ENCODE measurements at places on chromosomes 1 and 21.

- no peak for DNase-seq
Observed at GRCh38 chr1:18041685-18042355, 65.8 kb upstream of the IGSF21 start.

- DNase-seq: no peak
Observed at GRCh38 chr1:41656825-41657500, 172.5 kb upstream of the EDN2 start.

- no peak for DNase-seq
Observed at GRCh38 chr1:235336903-235337302, 8.5 kb downstream of the GGPS1 start.

GRCh38 chr1:44406737-44407429 is 1.8 kb downstream of the RNF220 start:
- DNase-seq: no peak

- DNase-seq: no peak
Observed at GRCh38 chr1:180539136-180539535, 19.6 kb upstream of the OVAAL start.

GRCh38 chr1:3771108-3772026 is 1.2 kb upstream of the SMIM1 start:
- DNase-seq: no peak

DNA sequence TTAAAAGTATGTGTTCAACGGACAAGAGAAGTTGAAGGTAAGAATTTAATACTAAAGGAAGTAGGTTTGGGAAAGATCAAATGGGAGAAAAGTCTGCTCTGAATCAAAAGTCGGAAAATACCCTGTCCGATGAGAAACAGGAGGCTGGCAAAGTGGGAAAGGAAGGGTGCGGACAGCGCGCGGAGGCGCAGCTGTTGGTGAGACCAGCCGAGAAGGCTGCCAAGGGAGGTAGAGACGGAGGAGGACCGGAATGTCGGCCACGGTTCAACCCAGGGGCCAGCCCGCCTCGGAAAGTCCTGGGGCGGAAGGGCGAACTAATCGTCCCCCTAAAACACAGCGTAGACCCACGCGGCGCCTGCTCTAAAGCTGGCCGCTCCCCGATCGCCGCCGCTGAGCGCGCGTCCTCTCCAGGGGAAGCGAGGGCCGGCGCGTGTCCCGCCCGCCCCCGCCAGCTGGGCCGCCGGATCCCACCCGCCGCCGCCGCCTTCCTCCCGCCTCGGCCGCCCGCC is 639 bp upstream of the SPATA1 start:
- no peak for DNase-seq

GRCh38 chr1:227411066-227411465 is 92.8 kb upstream of the CDC42BPA start:
- DNase-seq: no peak

DNA sequence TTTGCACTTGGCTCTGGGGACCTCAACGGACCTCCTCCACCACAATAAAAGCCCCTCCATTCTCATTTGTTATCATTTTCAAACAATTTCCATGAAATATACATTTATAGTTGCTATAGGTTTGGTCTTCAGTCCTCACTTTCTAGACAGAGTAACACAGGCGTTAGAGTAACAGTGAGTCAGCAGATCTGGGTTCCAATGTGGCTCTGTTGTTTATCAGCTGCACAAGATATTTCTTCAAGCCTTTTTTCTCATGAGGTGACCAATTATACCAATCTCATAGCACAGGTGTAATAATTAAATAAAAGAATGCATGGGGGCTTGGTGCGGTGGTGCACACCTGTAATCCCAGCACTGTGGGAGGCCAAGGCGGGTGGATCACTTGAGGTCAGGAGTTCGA is 32.8 kb upstream of the PSMB2 start:
- no peak for DNase-seq

DNA sequence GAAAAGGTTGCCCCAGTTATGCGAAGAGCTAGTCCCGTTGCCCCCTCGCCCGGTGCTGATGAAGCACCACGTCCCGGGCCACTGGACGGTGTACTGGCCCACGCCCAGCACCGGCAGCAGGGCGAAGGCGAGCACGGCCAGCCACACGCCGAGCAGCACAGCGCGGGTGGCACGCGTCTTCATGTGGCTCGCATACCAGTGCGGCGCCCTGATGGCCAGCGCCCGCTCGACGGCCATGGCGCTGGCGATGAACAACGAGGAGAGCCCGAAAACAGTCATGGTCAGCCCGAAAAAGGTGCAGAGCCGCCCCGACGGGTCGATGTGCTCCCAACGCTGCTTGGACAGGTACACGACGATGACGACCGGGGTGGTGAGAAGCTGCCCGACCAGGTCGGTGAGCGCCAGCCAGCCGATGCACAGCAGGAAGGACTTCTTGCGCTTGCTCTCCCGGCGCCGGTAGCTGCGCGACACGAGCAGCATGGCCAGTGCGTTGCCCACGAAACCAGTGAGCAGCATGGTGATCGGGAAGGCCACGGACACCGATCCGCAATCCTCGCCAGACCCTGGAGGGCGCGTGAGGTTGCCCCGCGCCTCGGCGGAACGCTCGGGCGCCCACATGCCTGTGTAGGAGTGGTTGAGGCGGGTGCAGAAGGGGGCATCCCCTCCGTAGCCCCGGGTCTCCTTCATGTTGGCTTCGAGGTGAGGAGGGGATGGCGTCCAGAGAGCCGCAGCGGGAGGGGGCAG is 553 bp downstream of the PTGER3 start:
- DNase-seq: no peak

GRCh38 chr1:41811051-41811795 is 107.5 kb downstream of the HIVEP3 start:
- no peak for DNase-seq

- DNase-seq: peak; percentile 61
Observed at GRCh38 chr1:119743776-119744597, 24.7 kb downstream of the HMGCS2 start.

- no peak for DNase-seq
Observed at GRCh38 chr1:203569490-203570318, 56.9 kb upstream of the ATP2B4 start.

GRCh38 chr1:174892016-174892415 is 107.7 kb upstream of the CACYBP start:
- DNase-seq: no peak

- no peak for DNase-seq
Observed at GRCh38 chr1:29856340-29857114, 620.2 kb downstream of the PTPRU start.

DNA sequence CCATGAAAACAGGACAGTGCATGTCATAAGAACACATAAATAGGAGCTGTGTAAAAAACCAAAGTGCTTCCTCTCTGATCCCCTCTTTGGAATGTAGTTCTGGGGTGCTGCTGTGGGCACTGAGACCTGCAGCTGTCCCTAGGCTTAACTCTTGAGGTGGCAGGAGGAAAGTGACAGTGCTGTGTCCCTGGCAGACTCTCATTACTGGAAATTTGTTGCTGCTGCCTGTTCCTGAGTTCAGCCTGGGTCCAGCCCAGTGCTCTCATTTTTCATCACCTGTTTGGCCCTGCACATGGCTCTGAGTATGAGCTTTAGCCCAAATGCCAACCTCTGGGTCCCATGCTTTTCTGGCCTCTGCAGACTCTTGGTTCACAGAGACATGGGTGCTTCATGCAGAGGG is 329.3 kb downstream of the DSCAM start:
- DNase-seq: no peak

DNA sequence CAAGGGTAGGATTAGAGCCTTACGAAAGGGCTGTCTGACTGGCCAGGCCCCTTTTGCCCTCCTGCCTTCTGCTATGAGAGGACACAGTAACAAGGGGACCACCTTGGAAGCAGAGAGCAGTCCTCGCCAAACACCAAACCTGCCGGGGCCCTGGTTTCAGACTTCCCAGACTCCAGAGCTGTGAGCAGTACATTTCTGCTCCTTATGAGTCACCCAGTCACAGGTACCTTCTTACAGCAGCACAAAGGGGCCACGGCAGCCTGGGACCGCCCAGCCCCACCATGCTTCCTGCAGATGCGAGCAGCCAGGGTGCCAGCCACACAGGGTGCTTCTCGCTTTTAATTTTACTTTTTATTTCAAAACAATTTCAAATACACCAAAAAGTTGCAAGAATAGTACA is 17.2 kb upstream of the POFUT2 start:
- DNase-seq: no peak

- DNase-seq: no peak
Observed at GRCh38 chr1:207984831-207985572, 74.1 kb upstream of the CD34 start.

DNA sequence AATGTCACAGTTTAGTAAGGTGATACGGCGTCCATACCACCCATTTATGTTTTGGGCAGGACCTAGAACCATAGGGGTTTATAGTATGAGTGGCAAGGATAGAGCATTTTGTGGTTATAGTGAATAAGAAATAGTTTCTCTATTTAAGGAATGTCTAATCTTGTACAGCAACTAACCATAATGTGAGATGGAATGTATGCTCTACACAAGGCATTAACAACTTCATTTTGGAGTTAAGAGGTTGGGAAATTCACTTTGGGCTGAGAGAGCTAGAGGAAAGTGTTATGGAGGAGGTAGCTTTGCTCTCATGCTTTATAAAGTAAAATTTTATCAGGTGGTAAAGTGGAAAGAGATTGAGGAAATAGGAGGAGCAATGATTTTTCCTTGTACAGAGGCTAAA is 3.0 kb upstream of the MCL1 start:
- no peak for DNase-seq

DNA sequence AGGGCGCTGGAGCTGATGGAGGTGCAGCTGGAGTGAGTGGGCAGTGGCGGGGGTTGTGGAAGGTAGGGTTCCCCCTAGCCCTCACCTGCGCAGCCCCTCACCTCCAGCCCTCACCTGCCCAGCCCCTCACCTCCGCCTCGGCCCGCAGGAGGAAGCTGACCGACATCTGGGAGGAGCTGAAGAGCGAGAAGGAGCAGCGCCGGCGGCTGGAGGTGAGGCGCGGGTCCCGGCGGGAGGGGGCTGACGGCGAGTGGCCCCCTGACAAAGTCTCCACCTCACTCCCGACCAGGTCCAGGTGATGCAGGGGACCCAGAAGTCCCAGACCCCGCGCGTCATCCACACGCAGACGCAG is 2.7 kb downstream of the EVA1B start:
- no peak for DNase-seq

GRCh38 chr1:201269900-201270410 is 13.4 kb upstream of the PKP1 start:
- peak; percentile 21 for DNase-seq

DNA sequence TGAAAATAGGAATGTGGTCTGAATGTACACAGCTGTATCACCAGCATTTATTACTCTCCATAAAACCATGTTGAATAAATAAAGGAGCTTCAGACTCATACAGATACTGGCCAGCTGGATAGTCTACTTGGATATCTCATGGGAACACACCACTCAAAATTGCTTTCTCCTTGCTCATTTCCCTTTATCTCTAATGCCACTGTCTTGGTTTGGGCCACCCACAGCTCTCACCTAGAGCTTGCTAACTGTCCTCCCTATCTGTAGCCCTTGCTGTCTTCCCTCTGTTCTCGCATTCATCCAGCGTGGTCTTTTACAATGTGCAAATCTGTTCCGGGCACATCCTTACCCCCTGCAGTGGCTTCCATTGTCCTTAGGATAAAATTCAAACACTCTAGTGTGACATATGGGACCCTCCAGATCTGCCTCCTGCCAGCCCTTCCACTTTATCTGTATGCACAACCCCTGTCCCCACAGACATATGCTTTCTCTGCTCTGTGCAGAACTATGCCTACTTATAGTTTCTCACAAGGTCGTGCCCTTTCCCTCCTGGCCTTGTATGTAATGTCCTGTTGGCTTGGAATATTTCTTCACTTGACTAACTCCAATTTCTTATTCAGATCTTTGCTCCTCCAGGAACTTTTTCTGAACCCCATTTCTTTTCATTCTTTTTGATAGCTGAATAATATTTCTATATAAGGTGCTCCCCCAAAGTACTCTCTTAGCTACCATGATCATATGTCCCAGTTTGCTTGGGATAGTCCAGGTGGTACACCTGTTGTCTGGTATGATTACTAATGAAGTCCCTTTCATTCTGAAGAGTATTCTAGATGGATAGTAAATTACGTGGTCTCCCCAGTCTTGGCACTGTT is 2.9 kb downstream of the FLVCR1 start:
- DNase-seq: no peak

- no peak for DNase-seq
Observed at GRCh38 chr1:159307346-159308020, 5.3 kb downstream of the FCER1A start.

GRCh38 chr1:186841599-186841998 is 12.8 kb downstream of the PLA2G4A start:
- no peak for DNase-seq

DNA sequence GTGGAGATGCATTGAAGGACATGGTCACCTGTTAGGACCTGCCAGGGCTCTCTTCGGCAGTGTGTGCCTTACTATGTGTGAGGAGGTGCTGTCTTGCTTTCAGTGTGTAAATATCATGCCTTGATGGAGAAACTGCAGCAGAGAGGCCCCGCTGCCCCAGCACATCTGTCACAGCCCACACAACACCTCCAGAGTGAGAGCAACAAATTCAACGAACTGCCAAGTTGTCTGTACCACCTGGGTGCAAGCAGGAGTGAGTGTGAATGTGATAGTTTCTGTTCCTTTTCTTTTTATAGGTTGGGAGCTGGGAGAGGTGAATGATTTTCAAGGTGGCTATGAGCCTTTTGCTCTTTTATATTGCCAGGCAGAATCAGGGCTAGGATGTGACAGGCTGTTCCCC is 114.6 kb upstream of the KIAA0040 start:
- DNase-seq: no peak

- no peak for DNase-seq
Observed at GRCh38 chr1:104768466-104768865, 1018.8 kb downstream of the AMY1C start.

DNA sequence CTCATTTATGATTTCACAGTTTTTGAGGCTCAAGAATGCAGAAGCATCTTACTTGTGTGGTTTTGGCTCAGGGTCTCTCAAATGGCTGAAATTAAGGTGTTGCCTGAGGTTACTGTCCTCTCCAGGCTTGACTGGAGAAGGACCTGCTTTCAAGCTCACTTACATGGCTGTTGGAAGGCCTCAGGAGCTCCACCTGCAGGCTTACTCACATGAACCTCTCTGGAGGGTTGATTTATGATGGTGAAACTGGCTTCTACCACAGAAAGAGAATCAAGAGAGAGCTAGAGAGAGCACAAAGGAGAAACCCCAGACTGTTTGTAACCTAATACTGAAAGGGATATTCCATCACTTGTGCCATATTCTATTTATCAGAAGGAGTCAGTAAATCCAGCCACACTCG is 6.2 kb upstream of the KCNK2 start:
- DNase-seq: no peak

GRCh38 chr1:7405844-7406500 is 365.1 kb upstream of the VAMP3 start:
- peak; percentile 27 for DNase-seq

GRCh38 chr1:48674641-48675040 is 102.0 kb downstream of the BEND5 start:
- no peak for DNase-seq

DNA sequence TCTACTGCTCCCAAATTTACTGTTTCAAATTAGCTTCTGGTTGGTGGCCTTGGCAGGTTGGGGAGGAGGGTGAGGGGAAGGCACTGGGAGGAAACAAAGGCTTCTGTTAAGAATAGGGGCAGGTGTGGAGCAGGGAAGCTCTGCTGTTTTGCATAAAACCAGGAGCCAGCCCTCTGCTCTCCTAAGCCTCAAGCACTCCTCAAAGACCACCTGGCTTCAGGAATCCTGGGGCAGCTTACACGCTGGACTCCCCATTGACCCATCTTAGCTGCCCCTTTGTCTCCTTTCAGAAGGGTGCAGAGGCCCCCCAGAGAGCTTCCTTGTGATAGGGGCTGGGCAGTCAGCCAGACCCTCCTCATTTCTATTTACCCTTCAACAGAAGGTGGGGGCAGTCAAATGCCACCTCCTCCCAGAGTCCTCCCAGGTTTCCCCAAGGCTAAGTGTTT is 11.5 kb upstream of the DHRS3 start:
- no peak for DNase-seq

All from liver (tissue), 10 donors.